EH (cell line): ENCODE measurements at places on chromosomes 5 and 9.

DNA sequence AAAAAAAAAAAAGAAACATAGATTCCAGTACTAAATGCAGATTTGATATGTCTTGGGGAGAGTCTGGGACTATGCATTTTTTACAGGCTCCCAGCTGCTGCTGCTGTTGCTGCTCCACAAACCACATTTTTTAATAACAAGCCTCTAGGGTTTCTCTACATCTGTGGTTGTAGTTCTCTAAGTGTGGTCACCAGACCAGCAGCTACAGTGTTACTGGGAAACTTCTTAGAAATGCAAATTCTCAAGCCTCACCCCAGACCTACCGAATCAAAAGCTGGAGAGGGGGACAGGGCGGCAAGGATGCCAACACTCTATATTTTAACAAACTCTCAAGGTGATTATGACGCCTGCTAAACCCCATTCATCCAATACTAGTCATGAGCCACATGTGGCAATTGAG lies 293.4 kb upstream of the PTGER4 start:
- DNase-seq, result peak; percentile 69

- no peak for DNase-seq
These were observed 19.4 kb upstream of the UNC5A start for GRCh38 chr5:176790941-176791340.

DNA sequence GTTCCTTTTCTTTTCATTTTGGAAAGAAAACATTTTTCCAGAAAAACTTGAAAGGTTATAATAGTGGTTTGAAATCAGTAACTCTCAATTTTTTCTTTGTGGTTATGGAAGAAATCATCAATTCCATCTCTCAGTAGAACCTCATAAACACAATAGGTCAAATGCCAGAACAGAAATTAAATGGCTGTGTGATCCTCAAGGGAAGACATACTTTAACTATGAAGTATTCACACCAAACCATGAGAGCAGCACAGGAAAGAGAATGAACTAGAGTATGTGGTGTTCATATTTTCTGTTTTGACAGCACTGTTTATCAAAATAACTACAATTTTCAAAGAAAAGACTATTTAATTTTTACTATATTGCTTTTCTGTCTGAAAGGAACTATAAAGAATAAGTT lies 29.7 kb upstream of the EFNA5 start:
- no peak for DNase-seq

DNA sequence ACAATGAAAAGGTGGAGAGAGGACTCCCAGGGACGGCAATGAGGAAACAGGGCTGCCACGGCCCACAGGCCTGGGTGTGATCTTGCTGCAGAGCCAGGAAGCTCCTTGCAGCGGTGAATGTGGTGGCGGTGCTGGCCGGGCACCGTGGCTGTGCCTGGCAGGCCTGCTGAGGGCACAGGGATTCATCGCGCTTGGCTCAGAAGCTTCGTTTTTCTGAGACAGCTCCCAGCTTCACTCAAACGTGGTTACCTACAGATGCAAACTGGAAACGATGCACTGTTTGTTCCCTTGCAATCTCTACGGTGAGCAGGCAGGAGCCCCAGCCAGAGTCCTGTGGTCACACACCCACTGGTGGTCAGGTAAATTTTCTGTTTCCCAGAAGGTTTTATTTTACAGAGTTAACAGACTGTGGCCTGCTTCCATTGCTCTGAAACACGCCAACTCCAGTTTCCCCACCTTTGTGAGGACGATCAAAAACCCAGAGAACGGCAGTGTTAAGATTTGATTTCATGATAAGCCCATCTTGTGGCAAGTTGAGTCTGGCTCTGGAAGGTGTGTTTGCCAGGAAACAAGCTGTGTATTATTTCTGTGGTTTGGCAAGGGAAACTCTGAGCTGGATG lies 183.9 kb downstream of the AUH start:
- no peak for DNase-seq

DNA sequence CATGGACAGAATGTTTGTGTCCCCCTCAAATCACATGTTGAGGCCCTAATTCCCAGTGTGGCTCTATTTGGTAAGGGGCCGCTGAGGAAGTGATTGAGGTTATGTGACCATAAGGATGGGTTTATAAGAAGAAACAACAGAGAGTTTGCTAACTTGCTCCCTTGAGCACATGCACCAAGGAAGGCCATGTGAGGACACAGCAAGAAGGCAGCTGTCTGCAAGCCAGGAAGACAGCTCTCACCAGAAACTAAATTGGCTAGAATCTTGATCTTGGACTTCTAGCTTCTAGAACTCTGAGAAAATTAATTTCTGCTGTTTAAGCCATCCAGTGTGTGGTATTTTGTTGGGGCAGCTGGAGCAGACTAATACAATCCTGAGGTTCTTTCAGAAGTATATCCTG lies 35.2 kb upstream of the CDC42SE2 start:
- DNase-seq, result no peak

GRCh38 chr5:15522187-15522520 lies 22.2 kb downstream of the FBXL7 start:
- peak; percentile 13 for DNase-seq

DNA sequence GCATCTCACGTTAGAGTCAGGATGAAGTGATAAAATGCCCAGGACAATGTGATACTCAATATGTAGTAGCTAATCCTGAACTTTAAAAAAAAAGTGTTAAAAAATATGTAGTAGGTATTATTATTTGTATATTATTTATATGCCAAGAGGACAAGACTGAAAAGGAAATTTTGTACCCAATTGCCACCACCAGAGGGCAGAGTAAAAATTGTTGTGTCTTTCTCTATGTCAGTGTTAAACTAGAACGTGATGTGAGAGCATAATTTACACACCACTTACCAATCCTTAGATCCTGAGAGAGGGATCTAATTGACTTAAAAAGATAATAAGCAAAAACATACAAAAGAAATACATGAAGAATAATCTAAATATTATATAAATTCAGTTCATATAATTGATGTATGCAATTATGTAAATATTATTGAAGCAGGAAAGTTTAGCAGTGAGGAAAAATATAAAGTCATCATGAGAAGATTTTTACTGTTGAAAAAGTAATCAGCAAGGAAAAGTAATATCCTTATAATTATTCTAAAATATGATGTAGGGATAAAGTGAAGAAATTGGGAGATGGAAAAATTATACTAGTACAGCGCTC lies 288.9 kb downstream of the RAB3C start:
- peak; percentile 39 for DNase-seq

DNA sequence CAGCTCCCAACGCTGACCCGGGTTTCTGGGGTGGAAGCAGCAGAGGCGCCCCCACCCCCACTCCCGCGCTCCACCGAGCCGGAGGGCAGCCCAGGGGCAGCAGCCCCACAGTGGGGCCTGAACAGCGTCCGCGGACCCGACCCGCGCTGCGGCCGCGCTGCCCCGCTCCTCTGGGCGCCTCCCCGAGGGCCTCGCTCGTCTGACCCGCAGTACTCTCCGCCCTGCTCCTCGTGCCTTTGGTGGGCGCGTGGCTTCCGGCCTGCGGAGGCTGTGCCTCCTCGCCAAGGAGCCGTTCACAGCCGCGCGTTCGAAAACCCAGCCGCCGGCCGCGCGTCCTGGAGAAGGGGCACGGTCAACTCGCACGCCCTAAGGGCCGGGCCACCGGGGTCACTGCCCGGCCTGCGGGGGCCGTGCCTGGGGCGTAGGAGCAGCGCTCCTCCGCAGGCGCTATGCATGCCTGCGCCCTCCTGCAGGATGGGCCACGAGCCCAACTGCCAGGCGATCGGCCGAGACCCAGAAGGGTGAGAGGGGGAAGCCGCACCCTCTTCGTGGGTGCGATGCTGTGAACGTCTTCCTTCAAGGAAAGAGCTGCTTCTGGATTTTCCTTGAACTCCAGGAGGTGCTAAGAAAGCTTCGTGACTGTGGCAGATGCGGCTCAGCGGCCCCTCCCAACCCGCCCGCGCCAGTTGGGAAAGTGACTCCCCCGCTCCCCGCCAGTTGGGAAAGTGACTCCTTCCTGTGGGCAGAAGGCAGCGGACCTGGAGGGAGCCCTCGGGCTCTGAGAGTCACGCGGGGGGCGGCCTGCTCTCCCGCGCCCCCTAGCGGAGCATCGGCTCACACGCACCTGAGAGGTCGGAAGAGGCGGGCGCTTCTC lies 82.7 kb downstream of the HSD17B3 start:
- peak; percentile 12 for DNase-seq

DNA sequence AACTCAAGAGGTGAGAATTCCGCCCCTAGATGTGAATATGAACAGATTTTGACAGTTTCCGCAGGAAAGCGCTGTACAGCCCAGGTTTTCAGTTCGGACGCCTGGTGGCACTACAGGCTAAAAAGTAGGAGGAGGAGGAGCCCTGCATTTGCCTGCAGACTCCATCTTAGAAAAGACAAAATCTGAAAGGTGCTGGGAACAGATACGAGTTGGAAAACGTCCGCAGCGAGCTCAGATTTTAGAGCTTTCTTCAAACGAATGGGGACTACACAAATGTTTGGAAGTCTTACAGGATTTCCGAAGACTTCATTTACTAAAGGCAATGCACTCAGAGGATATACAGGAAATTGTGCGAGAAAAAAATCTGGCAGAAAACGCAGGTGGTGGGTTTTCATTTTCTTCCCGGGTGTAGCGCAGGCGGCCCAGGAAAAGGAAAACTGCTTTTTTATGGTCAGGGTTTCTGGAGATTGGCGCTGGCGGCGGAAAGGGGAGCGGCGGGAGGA lies 9.9 kb upstream of the PCDHB2 start:
- peak; percentile 55 for DNase-seq
